ENCODE measurements at places on chromosomes 6 and 20.
A peak's percentile ranks its signal among the peaks of the same experiment; 100 is the strongest.

DNA sequence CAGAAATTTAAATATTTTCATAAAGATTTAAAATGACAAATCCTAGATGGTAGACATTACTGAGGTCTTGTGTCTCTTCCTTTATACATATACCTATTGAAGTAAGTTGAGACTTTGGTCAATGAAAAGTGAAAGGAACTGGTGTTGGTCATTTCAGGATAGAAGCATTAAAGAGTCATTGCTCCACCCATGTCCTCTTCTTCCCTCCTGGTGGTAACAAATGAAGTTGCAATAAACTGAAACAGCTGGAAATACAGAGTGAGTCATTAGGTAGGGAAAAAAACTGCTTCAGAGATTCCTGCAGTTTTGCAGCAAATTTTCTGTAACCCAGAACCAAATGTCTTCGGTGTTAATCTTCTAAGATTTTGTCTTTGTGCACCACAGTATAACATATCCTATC is 448.0 kb downstream of the EYS start:
- no peak for DNase-seq

- no peak for DNase-seq
Observed at GRCh38 chr6:82597201-82597600, 233.6 kb downstream of the TPBG start.

- DNase-seq, result no peak
Observed at GRCh38 chr6:69465866-69466265, 330.9 kb downstream of the LMBRD1 start.

- DNase-seq, result peak; percentile 42
Observed at GRCh38 chr6:27873021-27873940, 38.9 kb downstream of the OR2B2 start.

DNA sequence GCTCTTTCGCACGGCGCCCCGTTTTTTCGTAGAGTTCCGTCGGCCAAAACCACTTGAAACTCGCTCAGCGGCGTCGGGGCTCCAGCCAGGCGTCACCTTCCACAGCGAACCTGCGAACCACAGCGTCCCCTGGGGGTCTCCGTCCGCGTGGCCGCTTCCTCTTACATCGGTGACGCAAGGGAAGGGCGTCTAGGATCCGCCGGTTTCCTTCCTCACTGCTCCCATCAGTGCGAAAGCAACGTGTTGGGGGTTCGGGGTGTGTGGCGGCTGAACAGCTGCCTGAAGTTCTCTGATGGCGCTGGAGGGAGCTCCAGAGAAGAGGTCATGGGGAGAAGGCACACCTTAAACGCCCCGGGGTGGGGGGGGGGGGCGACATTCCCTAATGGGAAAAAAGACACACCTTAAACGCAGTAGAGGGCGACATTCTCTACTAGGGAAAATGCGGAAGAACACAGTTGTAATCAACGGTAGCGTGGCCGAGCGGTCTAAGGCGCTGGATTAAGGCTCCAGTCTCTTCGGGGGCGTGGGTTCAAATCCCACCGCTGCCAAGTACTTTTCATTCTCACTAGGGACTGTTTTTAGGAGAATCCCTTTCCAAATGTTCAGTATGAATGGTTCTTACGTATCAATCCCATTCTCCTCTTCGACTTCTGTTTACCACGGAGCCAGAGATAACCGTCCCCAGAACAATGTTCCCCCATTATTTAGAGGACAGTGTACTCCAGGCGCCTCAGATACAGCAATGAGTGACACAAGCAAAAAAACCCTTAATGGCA is 16.4 kb downstream of the ZNF311 start:
- DNase-seq, result peak; percentile 29

GRCh38 chr6:130600880-130601341 is 226.3 kb upstream of the SMLR1 start:
- DNase-seq, result no peak

DNA sequence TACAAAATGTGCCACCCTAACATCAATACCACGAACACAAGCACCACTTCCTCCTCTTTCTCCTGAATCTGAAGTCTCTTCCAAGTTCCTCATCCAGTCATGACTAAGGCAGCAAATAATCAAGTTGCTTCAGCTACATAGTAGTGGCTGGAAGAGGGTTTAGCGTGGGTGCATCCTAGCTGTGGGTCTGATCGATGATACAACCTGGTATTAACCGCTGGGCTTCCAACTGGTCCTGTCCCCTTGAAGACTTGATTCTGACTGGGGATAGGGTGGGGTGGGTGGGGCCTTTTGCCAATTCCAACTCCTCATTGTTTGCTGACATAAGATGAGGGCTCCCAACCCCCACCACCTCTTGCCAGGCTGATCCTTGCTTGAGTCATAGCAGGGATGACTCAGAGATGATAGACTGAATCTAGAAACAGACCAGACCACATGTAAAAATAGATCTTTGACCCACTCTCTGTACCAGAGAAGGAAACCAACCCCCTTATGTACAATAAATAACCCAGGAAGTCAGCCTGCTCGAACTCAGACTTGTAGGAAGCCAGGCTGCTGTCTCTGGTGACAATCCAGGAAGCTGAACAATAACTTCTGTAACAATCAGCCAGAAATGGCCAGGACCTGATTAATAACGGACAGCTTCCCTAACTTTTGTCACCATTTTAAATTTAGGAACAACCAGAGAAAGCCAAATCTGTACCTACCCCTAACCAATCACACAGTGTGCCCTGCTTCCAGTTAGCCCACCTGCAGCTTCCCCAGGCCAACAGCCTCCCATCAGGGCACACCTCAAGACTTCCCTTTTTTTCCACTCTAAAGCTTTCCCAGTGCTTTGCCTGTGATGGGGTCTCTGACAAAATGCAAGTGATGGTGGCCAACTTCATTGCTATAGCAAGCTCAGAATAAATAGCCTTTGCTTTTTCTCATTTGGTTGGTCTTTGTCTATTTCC is 68.9 kb upstream of the FAM184A start:
- peak; percentile 12 for DNase-seq

GRCh38 chr6:98525860-98526259 is 308.5 kb upstream of the POU3F2 start:
- no peak for DNase-seq
